Activated naive CD4-positive, alpha-beta T cell treated with Interleukin-2 at 50 U/mL for 16 hours (primary cell): ENCODE measurements at places on chromosomes 1 and 21.

GRCh38 chr1:116112388-116113140 is 1.4 kb downstream of the MAB21L3 start:
- no peak for DNase-seq

DNA sequence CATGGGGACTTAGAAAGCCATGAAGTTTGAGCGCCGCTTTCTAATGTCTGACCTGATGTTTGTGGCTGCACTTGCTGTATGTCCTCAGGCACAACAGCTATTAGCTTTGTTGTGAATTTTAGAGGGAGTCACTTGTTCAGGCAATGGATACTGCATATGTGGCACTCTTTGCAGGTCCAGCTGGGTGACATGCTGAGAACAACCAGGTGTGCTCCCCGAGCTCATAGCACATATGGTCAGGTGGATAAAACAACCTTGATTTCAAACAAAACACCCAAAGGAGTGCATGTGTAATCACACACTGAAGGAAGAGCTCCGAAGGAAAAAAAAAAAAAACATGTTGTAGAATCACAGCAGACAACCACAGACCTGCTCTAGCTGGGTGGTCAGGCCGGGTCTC is 178.6 kb downstream of the BACH1 start:
- no peak for DNase-seq

- no peak for DNase-seq
These were observed 138.9 kb upstream of the VAMP3 start for GRCh38 chr1:7632176-7632575.

GRCh38 chr1:21622466-21623315 is 46.5 kb downstream of the RAP1GAP start:
- peak; percentile 51 for DNase-seq

DNA sequence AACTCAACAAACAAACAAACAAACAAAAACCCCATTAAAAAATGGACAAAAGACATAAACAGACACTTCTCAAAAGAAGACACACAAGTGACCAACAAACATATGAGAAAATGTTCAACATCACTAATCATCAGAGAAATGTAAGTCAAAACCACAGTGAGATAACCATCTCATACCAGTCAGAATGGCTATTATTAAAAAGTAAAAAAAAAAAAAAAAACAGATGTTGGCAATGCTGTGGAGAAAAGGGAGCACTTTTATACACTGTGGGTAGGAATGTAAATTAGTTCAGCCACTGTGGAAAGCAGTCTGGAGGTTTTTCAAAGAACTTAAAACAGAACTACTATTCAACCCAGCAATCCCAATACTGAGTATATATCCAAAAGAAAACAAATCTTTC is 94.7 kb downstream of the PLPP3 start:
- no peak for DNase-seq

- DNase-seq = no peak
These were observed 134.3 kb downstream of the PIK3R3 start for GRCh38 chr1:45998020-45998617.

DNA sequence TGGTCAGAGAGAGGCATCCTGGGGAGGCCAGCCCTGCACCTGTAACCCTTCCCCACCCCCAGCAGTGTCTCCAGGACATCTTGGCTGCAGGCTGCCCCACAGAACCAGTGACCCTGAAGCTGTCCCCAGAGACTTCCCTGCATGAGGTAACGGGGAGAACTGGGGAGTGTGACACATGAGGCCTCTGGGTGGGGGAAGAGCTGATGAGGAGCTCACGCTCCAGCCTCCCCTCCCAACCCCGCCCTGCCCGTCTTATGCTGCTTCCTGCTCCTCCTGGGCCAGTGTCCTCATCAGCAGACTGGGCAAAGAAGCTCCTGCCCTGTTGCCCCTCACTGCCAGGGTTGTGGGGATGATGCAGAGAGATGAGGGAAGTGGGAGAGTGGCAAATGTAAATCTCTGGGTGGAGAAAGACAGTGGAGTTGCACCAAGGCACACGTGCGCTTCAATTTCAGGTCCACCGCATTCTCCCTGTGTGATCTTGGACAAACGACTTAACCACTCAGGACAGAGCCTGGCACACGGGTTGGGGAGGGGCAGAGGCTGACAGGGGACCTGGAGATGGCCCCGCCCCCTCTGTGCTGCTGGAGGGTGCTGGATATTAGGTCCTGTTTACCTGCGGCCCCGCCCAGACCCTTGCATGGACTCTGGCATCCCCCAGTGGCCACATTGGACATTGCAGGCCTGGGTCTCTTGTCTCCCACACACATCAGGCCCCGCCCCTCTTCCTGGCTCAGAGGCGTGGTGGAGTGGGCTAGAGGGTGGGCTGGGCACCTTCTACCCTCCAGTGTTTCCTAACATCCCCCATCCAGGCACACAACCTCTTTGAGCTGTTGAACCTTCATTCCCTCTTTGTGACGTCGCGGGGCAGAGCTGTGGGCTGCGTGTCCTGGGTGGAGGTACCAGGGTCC is 12.3 kb downstream of the CLCNKB start:
- DNase-seq = peak; percentile 76

DNA sequence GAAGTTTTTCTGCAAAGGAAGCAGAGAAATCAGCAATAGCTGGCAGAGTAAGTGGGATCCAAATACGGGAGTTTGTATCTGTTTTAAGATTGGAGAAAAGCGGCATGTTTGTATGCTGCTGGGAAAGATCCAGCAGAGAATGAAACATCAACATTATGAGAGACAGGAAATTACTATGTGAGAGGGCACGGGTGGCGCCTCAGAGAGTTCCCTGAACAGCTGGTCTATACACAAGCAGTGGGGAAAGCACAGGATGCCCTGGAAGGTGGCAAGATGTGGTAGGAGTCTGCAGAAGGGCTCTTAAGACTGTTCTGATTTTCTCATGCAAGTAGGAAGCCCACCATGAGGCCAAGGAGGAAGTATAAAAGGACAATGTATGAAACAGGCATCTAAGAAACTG is 130.4 kb downstream of the RERE start:
- no peak for DNase-seq

- DNase-seq = no peak
These were observed 78.9 kb downstream of the TGFBR3 start for GRCh38 chr1:91806769-91807700.
